Activated naive CD4-positive, alpha-beta T cell treated with anti-CD3 and anti-CD28 coated beads for 36 hours (primary cell): ENCODE measurements at places on chromosomes 12 and 14.

DNA sequence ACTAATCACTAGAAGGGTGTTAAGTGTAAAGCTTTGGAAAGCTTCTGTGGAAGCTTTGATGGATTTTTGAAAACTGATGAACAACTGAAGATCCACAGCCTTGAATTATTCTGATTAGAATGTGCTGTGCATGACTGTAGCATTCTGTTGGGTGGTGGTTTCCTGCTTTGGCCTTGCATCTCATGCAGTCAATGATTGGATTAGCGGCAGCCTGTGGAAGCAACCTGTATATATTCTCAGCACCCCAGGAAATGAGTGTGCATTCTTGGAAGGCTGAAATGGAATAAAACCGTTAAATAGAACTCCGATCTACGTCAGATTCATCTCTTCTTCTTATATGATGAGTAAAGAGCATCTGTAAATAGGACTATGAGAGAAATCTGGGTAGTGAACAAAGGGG is 120.2 kb downstream of the SLC16A7 start:
- H3K36me3 ChIP-seq, result peaks cover 33% of the 10 kb centered on the region
- DNase-seq, result no peak
- no peak overlapping the region for H3K27ac ChIP-seq
- no peak overlapping the region for H3K4me3 ChIP-seq
- H3K4me1 ChIP-seq, result peaks cover 9% of the 10 kb centered on the region

DNA sequence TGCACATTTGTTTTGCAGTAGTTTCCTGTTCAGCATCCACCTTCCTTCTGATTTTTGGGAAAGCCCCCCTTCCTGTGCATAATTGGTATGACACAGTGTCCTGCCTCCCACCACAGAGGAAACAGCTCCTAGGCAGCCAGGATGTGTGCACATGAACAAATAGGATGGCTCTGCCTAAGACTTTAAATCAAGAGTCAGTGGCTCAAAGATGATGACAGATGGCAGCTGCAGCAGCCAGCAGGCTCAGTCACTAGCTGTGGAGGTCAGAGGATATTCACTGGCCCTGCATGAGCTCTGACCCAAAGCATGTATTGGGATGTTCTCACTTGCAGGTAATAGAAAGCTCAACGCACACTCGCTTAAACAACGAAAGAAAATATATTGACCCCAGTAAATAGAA is 90.3 kb downstream of the KCNK10 start:
- H3K27me3 ChIP-seq, result peaks cover 7% of the 10 kb centered on the region
- DNase-seq, result no peak
- H3K27ac ChIP-seq, result no peak overlapping the region
- H3K4me3 ChIP-seq, result no peak overlapping the region

GRCh38 chr12:28350502-28350901 is 160.2 kb downstream of the CCDC91 start:
- DNase-seq, result no peak
- peaks cover 45% of the 10 kb centered on the region for H3K36me3 ChIP-seq
- no peak overlapping the region for H3K27ac ChIP-seq
- H3K27me3 ChIP-seq, result no peaks in the 10 kb centered on the region
- no peak overlapping the region for H3K4me3 ChIP-seq
- peaks cover 2% of the 10 kb centered on the region for H3K4me1 ChIP-seq

- no peak overlapping the region for H3K4me3 ChIP-seq
- H3K27me3 ChIP-seq, result no peaks in the 10 kb centered on the region
- no peaks in the 10 kb centered on the region for H3K36me3 ChIP-seq
- H3K4me1 ChIP-seq, result peaks cover 7% of the 10 kb centered on the region
- no peak for DNase-seq
Observed at GRCh38 chr12:52862023-52862422, 13.2 kb upstream of the KRT78 start.

GRCh38 chr12:97943359-97943758 is 480.8 kb downstream of the RMST start:
- no peaks in the 10 kb centered on the region for H3K4me1 ChIP-seq
- peaks cover 2% of the 10 kb centered on the region for H3K27me3 ChIP-seq
- no peak overlapping the region for H3K27ac ChIP-seq
- H3K36me3 ChIP-seq, result no peaks in the 10 kb centered on the region
- no peak for DNase-seq
